ENCODE measurements at places on chromosomes 6 and 20.

DNA sequence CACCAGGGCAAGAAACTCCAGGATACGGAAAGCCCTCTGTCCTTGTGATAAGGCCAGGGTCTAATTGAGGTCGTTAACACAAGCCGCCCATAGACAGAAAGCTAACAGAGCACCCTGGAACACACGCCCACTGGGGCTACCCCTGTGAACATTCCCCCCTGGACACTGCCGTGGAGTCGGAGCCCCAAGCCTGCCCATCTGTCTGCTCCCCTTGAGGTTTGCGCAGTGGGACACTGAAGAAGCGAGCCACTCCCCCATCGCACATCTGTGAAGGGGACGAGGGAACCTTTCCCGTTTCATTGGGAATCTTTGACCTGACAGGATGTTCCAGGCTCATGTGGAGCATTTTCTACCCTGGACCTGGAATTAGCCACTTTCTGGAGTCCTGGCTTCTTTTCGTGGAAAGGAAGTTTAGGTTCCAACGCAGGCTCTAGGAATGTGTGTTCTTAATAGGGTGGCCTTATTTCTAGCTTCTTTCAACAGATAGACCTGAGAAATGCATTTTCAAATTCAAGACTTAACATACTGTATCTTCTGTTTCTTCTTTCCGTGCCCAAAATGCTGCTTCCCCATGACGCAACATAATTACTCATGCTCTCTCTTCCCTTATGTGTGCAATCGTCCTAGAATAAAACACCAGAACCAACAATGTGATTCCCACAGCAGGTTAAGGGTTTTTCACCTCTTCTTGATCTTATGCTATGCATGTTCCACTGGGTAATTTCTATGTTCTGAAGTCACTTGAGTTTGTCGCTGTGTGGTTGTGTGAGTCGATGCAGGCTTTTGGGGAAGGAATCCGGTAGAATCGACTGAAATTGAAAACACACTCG, 161.1 kb downstream of the ERMARD start:
- DNase-seq: no peak

- DNase-seq: no peak
Observed at GRCh38 chr6:28927846-28928245, 4.1 kb upstream of the TRIM27 start.

GRCh38 chr6:42511803-42512422, 51.9 kb upstream of the UBR2 start:
- DNase-seq: no peak

- no peak for DNase-seq
Observed at GRCh38 chr20:57695940-57696339, 13.9 kb downstream of the PMEPA1 start.

DNA sequence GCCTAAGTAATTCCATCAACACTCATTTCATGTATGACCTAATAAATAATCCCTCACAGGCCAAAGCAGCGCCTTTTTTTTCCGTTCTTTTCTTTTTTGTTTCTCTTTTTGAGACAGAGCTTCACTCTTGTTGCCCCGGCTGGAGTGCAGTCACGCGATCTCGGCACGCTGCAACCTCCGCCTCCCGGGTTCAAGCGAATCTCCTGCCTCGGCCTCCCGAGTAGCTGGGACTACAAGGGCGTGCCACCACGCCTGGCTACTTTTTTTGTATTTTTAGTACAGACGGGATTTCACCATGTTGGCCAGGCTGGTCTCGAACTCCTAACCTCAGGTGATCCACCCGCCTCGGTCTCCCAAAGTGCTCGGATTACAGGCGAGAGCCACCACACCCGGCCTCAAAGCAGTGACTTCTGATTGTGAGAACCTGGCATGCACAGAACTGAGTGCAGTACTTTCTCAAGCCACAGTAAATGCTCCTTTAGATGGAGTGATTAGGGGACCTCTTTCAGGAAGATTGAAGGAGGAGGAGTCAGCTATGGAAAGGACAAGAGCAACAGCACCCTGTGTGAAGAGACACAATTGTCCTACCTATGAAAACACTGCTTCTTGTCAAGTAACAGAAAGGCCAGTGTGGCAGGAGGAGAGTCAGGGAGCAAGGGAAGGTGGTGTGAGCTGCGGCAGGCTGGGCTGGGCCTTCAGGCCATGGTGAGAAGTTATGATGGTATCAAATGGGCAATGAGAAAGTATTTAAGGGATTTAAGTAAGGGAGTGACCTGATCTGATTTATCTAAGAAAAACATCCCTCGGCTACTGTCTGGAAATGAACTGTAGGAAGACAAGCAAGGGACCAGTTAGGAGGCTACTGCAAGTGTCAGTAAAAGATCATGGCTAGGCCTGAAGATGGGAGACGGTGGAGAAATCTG, 1.7 kb upstream of the SCAF8 start:
- no peak for DNase-seq

DNA sequence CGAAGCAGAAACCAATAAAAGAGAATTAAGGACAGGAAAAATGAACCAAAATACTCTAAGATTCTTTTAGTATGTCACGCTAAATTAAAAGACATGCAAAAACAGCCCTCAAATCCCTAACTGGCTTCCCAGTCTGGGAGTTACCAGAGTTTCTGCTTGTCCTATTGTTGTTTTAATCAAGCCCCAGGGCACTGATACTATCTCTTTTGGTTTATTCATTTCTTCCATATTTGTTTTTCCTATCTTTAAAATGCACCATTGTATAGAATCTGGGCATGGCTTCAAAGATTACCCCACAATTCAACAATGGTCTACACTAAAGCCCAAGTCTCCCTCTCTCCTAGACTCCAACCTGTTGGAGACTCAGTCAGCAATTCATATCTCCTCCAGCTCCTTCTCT, 169.1 kb downstream of the MYLK4 start:
- DNase-seq: no peak

DNA sequence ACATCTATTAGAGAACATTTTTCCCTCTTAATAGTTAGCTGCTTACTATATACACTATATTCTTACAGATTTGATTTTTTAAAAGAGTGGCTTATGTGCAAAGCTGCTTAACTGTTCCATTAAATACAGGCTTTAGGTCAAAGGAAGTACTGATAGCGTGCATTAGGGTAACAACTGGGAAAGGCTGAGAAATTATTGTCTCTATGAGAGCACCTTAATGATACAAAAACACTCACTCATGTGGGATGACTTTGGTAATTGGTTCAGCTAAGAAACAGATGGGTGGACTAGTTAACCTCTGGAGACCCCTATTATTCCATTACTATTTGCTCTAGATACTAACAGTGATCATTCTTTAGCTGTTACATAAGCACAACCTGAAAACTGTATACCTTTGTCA, 4.0 kb downstream of the DCDC2 start:
- DNase-seq: no peak

DNA sequence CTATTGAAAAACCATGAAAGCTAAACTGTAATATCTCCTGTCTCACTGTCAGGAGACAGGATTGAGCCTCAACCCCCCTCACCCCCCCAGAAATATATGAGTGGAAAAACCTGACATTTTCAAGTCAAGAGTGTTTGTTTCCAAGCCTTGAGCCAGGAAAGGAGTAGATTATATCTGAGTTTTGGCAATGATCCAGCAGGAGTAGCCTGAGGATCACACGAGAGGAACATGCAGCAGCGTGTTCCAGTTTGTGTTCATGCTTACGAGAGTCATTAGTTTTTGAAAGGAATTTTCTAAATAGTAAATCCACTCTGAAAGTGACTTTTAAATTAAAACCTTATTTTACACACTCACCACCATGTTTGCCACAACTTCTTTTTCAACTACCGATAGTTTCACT, 15.8 kb downstream of the IL22RA2 start:
- DNase-seq: no peak

DNA sequence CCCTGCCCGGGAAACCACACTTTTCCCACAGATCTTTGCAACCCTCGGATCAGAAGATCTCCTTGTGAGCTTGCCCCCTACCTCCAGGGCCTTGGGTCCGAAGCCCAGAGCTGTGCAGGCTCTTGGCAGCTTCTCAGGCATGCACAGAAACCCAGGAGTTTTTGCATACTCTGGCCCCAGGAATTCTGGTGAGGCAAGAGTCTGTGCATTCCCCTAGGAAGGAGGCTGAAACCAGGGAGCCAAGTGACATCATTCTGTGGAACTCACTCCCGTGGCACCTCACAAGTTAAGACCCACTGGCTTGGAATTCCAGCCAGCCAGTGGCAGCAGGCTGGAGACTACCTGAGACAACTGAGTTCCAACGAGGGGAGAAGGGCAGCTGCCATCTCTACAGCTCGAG, 100.1 kb downstream of the TNFRSF21 start:
- no peak for DNase-seq

DNA sequence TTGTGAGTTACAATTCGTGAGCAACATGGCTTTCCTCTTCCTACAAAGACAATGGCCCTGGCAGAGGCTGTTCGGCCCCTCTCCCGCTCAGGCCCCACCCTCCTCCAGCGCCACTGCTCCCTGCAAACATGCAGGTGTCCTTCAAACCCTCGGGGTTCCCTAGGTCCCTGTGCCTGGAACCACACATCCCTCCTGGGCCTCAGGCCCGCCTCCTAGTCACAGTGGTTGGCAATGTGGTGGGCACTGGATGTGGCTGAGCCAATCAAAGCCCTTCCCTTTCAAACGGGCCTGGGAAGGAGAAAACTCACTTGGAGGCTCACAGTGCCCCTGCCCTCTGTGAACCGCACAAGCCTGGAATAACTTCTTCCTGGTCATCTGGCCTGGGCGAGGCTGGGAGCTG, 147.2 kb downstream of the TFAP2C start:
- no peak for DNase-seq
